ENCODE measurements at places on chromosomes 6 and 20. TPM values are rescaled to one million over a fixed set of nuclear protein-coding genes. Genes with fewer than 3 reads are reported as not detected.

The PI16 gene
- total RNA-seq = under 0.01 TPM

The CENPW gene
- total RNA-seq = 12.5 TPM

The FIG4 gene
- total RNA-seq = 17.7 TPM

The VSX1 gene
- not detected for total RNA-seq

The CDC40 gene
- total RNA-seq = 32.0 TPM

The ZC3H12D gene
- total RNA-seq = under 0.01 TPM

Measured in fibroblast of villous mesenchyme (primary cell).